GM12878 (cell line): ENCODE measurements at places on chromosomes 4 and X. TPM values are rescaled to one million over a fixed set of nuclear protein-coding genes. Genes with fewer than 3 reads are reported as not detected.

GRCh38 chr4:5683566-5683965, 24.8 kb downstream of the EVC2 start:
- no peak overlapping the region for H3K4me3 ChIP-seq
- H3K27me3 ChIP-seq, result no peaks in the 10 kb centered on the region
- H3K4me1 ChIP-seq, result no peaks in the 10 kb centered on the region

GRCh38 chrX:2299871-2300270, 200.9 kb downstream of the DHRSX start:
- no peaks in the 10 kb centered on the region; the same call in 1 of the 2 replicates for H3K36me3 ChIP-seq
- no peak for DNase-seq
- no peaks in the 10 kb centered on the region for H3K4me1 ChIP-seq
- no peak overlapping the region for H3K27ac ChIP-seq

The COL4A5 gene
- 0.45 and 0.51 TPM in 2 replicates for total RNA-seq

The DNASE1L1 gene
- total RNA-seq, result 13.5 and 14.6 TPM in 2 replicates

DNA sequence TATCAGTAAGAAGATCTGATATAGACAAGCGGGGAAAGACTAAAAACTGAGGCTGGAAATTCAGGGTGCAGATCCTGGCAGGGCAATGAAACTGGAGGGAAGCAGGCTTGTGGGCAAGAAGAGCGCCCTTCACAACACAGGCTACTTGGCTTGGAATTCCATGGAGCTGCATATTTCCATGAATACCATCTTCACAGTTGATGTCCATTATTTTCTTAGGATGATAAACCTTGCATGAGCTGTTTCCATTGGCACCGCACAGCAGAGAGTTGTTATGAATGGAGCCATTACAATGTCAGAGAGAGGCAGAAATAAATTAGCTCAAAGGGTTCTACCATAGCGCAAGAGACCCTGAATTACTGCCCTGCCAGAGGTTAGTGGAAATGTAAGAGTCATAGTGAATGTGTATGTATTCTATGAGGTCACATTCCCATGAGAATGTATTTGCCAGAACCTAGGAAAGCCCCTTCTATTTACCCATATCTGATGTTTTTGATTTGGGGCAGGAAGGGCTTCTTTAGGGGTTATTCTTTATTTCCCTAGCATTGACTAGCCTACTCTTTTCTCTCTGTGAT, 215.6 kb downstream of the PALLD start:
- H3K27ac ChIP-seq, result no peak overlapping the region
- H3K4me1 ChIP-seq, result no peaks in the 10 kb centered on the region
- H3K4me3 ChIP-seq, result no peak overlapping the region
- DNase-seq, result no peak
- H3K27me3 ChIP-seq, result no peaks in the 10 kb centered on the region; the same call in 1 of the 2 replicates
- H3K36me3 ChIP-seq, result no peaks in the 10 kb centered on the region

DNA sequence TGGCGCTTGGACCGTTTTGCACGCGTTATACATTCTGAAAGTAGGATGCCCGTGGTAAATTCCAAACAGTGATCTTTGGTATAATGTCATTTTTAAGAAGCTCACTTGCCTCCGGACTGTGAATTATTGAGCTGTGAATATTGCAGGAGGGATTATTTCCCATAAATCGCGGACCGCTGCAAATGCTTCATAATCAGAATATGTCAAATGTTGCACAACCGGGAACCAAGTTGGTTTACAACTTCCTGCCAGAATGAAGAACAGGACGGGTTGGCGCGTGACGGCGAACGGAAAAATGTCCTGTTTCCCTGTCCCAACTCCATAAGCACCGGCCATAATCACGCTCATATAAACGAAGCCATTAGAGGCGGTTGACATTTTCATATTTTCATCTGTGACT, 67.6 kb downstream of the SHOX start:
- no peaks in the 10 kb centered on the region for H3K27me3 ChIP-seq
- DNase-seq, result no peak
- no peaks in the 10 kb centered on the region for H3K36me3 ChIP-seq
- no peak overlapping the region for H3K27ac ChIP-seq
- H3K4me1 ChIP-seq, result no peaks in the 10 kb centered on the region

The SPANXC gene
- not detected in 2 replicates for total RNA-seq

DNA sequence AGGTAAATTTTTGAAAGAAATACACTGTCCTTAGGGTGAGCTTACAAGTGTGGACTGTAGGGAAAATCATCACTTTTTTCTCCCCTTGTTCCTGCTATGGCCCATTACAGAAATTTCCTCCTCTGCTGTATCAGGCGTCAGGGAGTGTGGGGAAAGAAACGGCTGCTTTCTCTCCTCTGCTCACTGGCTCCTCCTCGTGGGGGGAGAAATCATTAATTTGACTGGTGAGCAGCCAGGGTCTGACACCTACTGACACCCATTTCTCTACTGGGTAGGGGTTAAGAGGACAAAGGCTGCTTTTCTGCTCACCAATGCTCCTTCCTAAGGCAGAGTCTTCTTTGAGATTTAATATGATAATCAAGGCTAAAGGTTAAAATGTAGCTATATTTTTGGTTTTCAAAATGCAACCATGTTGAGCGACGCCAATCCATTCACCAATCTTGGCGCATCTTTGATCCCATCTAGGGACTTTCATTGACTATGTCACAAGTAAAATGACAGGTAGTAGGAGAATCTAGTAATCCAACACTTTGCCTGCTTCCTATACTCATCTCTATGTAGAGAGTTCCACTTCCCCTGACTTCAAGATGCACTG, 25.1 kb downstream of the SETD7 start:
- no peaks in the 10 kb centered on the region for H3K36me3 ChIP-seq
- no peaks in the 10 kb centered on the region for H3K27me3 ChIP-seq
- no peak overlapping the region for H3K4me3 ChIP-seq
- no peak for DNase-seq
- peaks cover 4% of the 10 kb centered on the region; the same call in 1 of the 2 replicates for H3K4me1 ChIP-seq
- H3K27ac ChIP-seq, result no peak overlapping the region

GRCh38 chrX:12419591-12419990, 281.3 kb downstream of the FRMPD4 start:
- no peak overlapping the region for H3K27ac ChIP-seq
- H3K4me3 ChIP-seq, result no peak overlapping the region
- no peaks in the 10 kb centered on the region for H3K4me1 ChIP-seq
- no peak for DNase-seq
- no peaks in the 10 kb centered on the region for H3K36me3 ChIP-seq

GRCh38 chr4:1072830-1073446, 40.4 kb downstream of the RNF212 start:
- no peaks in the 10 kb centered on the region for H3K36me3 ChIP-seq
- no peak for DNase-seq
- H3K27me3 ChIP-seq, result no peaks in the 10 kb centered on the region
- no peak overlapping the region for H3K27ac ChIP-seq

DNA sequence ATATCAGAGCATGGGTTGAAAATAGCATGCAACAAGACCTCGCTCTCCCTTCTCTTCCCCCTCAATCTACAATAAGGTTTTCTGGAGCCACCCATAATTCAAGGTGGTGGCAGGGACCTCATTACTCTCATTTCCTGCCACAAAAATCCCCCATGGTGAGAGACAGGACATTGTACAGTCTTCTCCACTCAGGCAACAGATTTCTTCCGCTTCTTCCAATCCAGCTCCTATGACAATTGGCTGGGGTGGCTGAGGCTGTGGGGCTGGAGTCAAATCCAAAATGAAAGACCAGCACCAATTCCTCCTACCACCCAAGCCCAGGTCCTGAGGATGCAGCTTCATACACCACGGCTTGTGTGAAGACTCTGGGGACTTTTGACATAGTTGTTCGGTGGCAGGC, 40.3 kb upstream of the NKRF start:
- DNase-seq, result no peak
- H3K4me1 ChIP-seq, result peaks cover 50% of the 10 kb centered on the region
- no peak overlapping the region for H3K4me3 ChIP-seq
- H3K27me3 ChIP-seq, result no peaks in the 10 kb centered on the region
- H3K36me3 ChIP-seq, result peaks cover 21% of the 10 kb centered on the region

The CPXCR1 gene
- not detected in 2 replicates for total RNA-seq

DNA sequence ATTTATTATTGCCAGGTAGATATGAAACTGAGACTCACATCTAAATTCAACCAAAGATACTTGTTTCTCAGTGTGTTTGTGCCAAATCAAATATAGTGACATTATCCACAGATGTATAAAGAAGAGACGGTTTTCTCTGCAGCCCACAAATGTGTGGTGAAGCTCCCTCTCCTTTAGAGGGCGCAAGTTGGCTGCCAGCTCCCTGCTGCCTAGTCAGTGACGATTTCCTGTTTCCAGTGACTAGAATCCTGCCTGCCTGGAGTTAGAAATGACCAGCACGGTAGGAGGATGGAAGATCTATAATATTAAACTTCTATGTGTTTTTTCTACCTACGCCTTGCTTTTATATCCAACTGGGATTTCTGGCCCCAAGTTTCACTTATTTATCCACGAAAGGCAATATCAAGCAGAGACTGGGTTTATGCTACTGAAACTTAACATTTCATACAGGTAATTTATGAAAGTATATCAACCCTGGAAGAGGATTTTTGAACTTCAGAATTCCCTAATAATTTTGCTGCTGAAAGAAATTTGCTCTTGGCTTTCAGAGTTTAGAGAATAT, 1793.7 kb upstream of the TENM3 start:
- H3K36me3 ChIP-seq, result no peaks in the 10 kb centered on the region
- H3K4me1 ChIP-seq, result no peaks in the 10 kb centered on the region
- no peak for DNase-seq
- no peak overlapping the region for H3K27ac ChIP-seq
- no peaks in the 10 kb centered on the region for H3K27me3 ChIP-seq

The LRP2BP gene
- 0.48 and 0.62 TPM in 2 replicates for total RNA-seq

DNA sequence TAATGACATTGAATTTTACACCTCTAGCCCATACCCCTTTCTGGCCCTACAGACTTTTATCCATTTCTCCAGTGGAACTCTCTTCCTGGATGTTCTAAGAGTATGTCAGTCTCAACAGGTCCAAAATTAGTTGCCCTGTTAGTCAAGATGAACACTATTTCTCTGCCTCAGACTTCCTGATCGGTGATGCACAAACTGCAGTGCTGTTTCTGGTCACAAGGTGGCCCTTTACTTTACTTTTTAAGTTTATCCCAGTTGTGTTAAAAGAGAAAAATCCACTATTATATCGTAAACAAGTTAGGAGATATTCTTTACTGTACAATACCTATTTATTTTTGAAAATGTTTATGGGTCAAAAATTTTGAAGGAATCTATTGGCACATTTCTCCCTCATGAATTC, 13.1 kb downstream of the TCEAL7 start:
- no peak for DNase-seq
- H3K27me3 ChIP-seq, result no peaks in the 10 kb centered on the region
- H3K4me1 ChIP-seq, result no peaks in the 10 kb centered on the region
- H3K4me3 ChIP-seq, result no peak overlapping the region

DNA sequence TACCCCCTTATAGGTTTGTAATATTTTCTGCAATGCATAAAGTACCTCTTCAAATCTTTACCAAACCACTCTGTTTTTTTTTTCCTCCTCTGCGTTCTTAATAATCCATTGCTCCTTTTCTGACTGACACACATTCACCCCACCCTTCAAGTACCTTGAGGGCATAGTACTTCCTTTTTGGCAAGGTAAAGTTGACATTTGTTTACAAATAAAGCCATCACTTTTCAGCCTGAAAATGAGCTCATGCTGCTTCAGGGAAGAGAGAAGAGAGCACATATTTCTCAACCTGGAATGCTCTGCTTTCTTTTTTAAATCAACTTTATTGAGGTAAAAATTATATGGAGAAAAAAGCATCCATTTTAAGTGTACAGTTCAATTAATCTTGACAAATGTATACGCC, 113.9 kb downstream of the AGTR2 start:
- H3K27me3 ChIP-seq, result no peaks in the 10 kb centered on the region
- H3K4me1 ChIP-seq, result no peaks in the 10 kb centered on the region
- no peak overlapping the region for H3K27ac ChIP-seq
- no peak for DNase-seq
- H3K36me3 ChIP-seq, result no peaks in the 10 kb centered on the region

GRCh38 chr4:87069037-87069742, 134.4 kb downstream of the AFF1 start:
- no peak for DNase-seq
- no peak overlapping the region for H3K4me3 ChIP-seq
- H3K27ac ChIP-seq, result no peak overlapping the region
- H3K36me3 ChIP-seq, result peaks cover 22% of the 10 kb centered on the region
- H3K4me1 ChIP-seq, result peaks cover 10% of the 10 kb centered on the region
- no peaks in the 10 kb centered on the region for H3K27me3 ChIP-seq

DNA sequence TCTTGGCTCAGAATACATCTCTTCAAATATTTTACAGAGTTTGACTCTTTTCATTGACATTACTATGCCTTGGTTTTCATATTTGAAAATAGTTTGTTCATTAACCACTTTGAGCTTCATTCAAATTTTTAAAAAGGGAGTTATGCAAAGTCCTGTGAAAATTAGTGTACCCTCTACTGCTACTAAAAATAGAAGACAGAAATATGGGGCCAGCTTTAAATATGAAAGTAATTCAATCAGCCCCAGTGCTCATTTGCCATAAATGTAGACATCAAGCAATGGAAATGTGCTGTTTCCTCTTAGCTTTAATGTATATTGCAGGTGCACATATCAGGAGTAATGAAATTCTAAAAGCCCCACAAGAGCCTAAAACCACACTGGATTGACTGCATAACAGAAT, 218.7 kb downstream of the SPATA18 start:
- H3K27me3 ChIP-seq, result no peaks in the 10 kb centered on the region
- no peaks in the 10 kb centered on the region for H3K4me1 ChIP-seq
- H3K27ac ChIP-seq, result no peak overlapping the region

The SGMS2 gene
- total RNA-seq, result 0.19 and 0.23 TPM in 2 replicates

DNA sequence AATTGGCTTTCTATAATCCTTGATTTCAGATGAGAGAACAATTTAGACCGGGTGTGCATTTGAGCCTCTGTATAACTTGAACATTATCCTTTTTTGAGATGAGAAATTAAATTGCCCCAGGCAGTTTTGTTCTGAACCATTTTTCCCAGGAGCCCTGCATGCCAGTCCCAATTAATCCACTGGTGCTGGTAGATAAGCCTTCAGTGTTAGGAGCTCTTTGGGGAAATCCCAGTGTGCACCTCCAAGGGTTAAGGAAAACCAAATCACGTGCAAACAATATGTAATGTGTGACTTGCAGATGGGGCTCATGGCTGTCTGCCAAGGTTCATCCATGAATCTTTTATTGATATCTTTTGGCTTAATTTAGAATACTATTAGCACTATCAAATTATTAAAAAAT, 43.2 kb downstream of the KIT start:
- no peak overlapping the region for H3K27ac ChIP-seq
- DNase-seq, result no peak
- no peaks in the 10 kb centered on the region for H3K27me3 ChIP-seq
- H3K4me1 ChIP-seq, result no peaks in the 10 kb centered on the region
- no peaks in the 10 kb centered on the region for H3K36me3 ChIP-seq
- no peak overlapping the region for H3K4me3 ChIP-seq

The KLHL4 gene
- not detected in 2 replicates for total RNA-seq
